ENCODE measurements at places on chromosomes 3 and 15.
A peak's percentile ranks its signal among the peaks of the same experiment; 100 is the strongest.

GRCh38 chr3:9970020-9970652, 16.5 kb downstream of the EMC3 start:
- DNase-seq = no peak

GRCh38 chr15:96330450-96331143, at the start of gene NR2F2:
Gene NR2F2 (plus strand): TSS chr15:96330700. CDS start chr15:96332106, 1,406 bp downstream.
- DNase-seq = peak; percentile 94

- DNase-seq = no peak
Observed at GRCh38 chr15:100759106-100759505, 120.5 kb upstream of the ALDH1A3 start.

DNA sequence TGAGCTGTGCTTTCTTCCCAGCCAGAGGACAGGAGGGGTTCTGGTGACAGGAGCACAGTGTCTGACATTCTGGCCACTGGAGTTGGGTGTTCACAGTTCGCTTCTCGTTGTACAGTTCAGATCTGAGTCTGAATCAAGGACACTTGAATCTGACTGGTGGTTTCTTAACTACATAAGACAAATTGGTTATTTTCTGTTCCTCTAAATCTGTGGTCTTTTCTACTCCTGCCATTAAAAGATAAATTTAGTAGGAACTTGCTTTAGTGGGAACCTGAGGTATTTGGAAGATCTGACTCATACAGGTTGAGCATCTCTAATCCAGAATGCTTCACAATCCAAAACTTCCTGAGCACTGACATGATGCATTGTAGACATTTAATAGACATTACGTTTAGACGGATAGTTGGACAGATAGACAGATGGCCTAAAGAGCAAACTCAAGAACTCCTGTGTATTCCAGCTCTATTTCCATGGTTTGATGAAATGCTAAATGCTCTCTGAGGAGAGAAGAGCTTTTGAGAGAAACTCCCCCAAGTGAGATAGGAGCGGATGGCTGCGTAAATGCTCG, 71.0 kb downstream of the CCK start:
- DNase-seq = no peak

GRCh38 chr3:56921573-56922453, 120.1 kb upstream of the ARHGEF3 start:
- DNase-seq = no peak

- no peak for DNase-seq
Observed at GRCh38 chr3:43019006-43019809, 40.1 kb downstream of the GASK1A start.

Data from HEK293T (cell line).